NCI-H345 (cell line): ENCODE measurements at places on chromosomes 7 and 10.

GRCh38 chr7:34675749-34676374 is 17.8 kb downstream of the NPSR1 start:
- no peak for DNase-seq

GRCh38 chr7:1554333-1555045 is 1.5 kb downstream of the TMEM184A start:
- no peak for DNase-seq

GRCh38 chr10:18738835-18739234 is 79.6 kb downstream of the ARL5B start:
- DNase-seq: no peak

DNA sequence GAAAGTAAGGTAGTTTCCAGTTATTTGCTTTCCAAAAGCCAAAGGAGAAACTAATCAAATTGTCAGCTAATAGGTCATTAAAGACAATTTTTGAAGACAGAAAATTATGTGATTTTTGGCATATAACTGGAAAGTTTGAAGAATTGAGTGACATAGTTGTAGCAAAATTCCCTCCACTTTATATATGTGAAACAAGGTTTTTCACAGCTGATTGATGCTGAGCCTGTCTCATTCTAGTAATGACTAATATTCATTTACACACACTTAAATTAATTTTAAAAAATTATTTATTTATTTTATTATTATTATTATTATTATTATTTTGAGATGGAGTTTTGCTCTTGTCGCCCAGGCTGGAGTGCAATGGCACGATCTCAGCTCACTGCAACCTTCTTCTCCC is 16.3 kb upstream of the SIRT1 start:
- no peak for DNase-seq

DNA sequence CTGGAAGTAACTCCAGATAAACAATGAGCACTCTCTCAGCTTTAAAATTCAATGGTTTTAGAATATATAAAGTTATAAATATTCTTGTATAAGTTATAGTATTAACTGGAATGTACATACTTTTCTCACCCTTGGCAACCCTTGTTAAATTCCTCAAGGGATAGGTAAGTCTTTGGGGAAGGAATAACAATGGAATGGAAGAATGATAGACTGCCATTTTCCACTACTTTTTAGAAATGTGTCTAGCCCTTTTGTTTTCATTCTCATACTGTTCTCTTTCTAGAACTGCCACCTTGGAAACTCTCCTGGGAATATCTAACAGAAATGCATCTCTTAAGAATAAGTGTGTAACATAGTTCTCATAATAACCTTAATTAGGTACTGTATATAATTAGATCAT is 8.3 kb downstream of the KIF5B start:
- DNase-seq: no peak

DNA sequence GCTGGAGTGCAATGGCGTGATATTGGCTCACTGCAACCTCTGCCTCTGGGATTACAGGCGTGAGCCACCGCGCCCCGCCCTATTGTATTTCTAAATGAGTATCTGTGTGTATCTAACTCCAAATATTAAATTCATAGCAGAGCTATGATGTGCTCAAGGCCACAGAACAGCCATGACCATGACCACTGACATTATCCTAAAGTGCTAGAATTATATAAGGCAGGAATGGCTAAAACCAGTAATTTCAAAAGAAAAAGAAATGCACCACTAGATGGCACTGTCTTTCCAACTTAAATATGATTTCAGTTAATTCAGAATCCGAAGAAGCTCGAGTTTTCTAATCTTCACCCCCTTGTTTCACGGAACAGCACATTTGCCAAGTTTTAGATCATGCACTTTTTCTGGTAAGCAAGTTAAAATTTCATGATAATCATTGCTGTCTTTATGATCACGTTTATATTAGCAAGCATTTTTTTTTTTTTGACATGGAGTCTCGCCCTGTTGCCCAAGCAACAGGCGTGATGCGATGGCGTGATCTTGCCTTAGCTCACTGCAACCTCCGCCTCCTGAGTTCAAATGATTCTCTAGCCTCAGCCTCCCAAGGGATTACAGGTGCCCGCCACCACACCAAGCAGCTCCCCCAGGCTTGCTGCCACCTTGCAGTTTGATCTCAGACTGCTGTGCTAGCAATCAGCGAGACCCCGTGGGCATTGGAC is 65.3 kb downstream of the OR13A1 start:
- DNase-seq: peak; percentile 74

GRCh38 chr10:28897617-28898464 is 220.5 kb downstream of the BAMBI start:
- DNase-seq: no peak

GRCh38 chr10:88253-88652 is 39.2 kb upstream of the TUBB8 start:
- no peak for DNase-seq

GRCh38 chr7:77548206-77548605 is 11.1 kb downstream of the PTPN12 start:
- no peak for DNase-seq

- DNase-seq: no peak
These were observed 29.1 kb downstream of the ACTA2 start for GRCh38 chr10:88923520-88923919.

- no peak for DNase-seq
These were observed 106.1 kb downstream of the TNS3 start for GRCh38 chr7:47475880-47476227.

DNA sequence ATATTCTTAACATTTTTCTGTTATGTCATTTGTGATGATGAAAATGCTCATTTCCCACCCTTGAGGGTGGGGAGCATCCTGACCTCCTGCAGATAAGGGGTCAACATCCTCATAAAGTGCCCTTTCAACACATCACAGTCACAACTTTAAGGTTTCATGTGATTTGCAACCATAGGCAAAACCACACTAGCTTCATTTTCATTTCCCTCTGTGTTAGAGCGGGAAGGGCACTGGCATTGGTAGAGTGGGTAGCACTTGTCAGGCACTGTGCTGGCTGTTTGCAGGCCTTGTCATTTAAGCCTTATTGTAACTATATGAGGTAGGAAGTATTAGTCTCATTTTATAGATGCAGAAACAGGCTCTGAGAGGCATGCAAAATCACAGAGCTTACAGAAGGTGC is 39.8 kb downstream of the PSMC2 start:
- no peak for DNase-seq

DNA sequence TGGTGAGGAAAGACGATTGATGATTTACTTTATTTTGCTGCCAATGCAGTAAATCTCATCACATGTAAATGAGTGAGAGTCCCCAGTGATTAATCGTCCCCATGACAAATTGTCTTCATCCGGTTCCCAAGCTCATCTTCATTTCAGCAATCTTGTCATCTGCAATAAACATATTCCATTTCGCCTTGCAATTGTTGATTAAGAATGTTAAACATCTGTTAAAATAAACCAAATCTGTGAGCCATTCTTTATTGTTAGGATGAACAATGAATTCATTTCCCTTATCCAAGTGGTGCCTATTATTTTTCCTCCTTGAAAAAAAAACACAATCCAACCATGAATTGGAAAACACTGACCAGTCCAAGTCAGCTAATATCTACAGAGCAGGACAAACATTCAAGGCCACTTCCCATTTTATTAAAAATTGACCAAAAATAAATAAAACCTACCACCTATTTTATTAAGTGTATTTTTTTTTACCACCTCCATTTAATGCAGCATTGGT is 36.5 kb downstream of the NPS start:
- DNase-seq: no peak

GRCh38 chr10:17609523-17610079 is 7.6 kb downstream of the HACD1 start:
- no peak for DNase-seq

GRCh38 chr7:104820836-104821535 is 193.0 kb upstream of the KMT2E start:
- DNase-seq: no peak

DNA sequence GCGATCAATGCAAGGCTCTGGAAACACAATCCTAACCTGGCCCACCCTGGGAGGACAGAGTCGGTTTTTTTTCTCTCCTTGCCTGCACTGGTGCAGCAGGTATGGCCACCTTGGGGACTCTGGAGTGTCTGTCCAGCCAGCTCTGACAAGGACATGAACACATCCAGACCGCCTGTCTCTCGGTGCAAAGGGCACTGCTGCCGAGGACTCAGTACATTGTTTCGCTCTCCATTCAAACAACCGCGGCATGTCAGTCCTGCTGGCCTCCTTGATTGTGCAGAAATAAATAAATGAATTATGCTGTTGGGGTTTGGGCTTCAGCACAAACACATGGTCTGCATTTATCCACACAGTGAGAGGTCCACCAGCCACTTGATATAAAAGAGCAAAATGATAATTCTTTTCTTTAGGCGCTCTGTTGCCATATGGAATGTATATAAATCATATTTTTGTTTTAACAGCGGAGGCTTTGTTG is 565.2 kb downstream of the KCNMA1 start:
- DNase-seq: no peak

- DNase-seq: no peak
These were observed 25.4 kb upstream of the CRHR2 start for GRCh38 chr7:30707391-30708357.

GRCh38 chr7:42070068-42070467 is 166.9 kb downstream of the GLI3 start:
- no peak for DNase-seq

DNA sequence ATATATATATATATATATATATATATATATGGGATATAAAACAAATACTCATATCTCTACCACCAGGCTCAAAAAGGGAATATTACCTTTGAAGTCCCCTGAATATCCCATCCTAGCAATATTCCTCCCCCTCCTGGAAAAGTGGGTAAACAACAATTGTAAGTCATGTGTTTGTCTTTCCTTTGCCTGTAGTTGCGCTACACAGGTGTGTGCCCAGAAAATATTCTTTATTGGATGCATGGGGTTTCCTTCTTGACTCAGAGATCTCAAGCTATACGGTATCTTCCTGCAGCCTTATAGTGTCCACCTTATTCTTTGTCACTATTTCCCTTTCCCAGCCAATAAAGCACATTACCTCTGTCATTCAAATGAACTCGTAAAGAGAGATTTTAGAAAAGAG is 54.2 kb downstream of the MET start:
- DNase-seq: no peak

DNA sequence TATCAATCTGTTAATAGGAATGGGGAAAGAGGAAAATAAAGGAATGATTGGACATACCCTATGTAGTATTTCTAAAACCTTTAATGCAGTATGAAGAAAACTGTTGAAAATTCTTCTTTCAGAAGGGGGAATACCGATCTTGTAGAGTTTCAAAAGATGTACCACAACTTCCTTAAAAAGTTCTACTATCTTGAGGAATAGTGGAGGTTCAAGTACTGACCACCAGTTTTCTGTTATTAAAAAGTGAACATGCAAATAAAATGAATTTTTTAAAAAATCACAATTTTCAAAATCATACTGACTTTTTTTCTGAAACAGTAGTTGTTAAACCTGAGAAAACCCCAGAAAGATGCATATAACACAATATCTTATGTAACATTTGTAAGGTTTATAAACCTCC is 86.5 kb downstream of the HERC4 start:
- no peak for DNase-seq

- DNase-seq: no peak
These were observed 335.3 kb downstream of the PLXNA4 start for GRCh38 chr7:132240821-132241422.

GRCh38 chr10:28949005-28950004 is 272.0 kb downstream of the BAMBI start:
- no peak for DNase-seq

GRCh38 chr10:128579901-128580300 is 453.7 kb upstream of the MKI67 start:
- no peak for DNase-seq

DNA sequence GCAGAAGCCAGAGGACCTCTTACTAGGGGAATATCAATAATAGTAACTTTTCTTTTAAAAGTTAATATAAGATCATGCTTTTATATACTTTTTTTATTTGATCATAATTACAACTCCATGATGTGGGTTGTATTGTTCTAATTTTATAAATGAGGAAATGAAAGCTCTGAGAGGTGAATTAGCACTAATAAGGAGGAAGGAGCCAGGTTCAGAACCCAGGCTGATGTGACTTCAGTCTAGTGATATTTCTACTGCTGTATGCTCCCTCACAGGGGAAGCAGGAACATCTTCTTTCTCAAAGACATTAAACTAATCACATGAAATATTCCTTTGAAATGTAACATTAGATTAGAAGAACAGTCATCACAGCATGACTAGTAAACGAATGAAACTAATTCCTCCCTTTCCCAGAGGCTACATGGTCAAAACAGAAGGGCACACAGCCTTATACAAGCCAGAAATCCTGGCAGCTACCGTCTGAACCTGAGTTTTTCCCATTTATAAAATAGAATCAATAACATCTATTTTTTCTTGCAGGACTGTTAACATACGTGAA is 81.4 kb upstream of the GJD4 start:
- no peak for DNase-seq

DNA sequence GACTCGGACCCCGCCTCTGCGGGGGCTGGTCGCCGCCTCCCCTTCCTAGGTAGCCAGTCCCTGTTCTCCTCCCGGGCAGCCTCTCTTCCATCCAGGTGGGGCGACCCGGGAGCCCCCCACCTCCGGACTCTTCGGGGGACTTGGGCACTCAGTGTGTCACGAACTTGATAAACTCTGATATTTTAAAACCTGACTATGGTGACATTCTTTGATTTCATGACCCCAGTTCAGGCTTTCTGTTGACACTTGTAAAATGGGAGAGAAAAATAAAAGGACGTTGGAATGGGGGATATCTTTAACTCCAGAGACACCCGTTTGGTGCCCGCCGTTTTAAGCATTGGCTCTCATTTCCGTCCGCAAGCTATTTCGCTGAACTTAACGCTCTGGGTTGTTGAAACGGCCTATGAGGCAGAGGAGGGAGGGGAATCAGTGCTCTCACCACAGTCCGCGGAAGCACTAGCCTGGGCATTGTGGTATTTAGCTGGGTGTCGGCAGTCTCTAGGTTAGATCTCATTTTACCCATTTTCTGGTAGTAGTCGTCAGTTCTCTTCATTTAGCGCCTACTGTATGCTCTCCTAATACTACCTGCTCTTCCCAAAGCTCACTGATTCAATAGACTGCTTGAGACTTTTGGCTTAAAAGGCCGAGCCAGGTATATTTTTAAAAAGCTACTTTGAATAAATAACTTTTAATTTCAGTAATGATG is 738 bp downstream of the VPS26A start:
- DNase-seq: peak; percentile 21

- DNase-seq: peak; percentile 1
These were observed 298.6 kb downstream of the REEP3 start for GRCh38 chr10:63819753-63820329.

DNA sequence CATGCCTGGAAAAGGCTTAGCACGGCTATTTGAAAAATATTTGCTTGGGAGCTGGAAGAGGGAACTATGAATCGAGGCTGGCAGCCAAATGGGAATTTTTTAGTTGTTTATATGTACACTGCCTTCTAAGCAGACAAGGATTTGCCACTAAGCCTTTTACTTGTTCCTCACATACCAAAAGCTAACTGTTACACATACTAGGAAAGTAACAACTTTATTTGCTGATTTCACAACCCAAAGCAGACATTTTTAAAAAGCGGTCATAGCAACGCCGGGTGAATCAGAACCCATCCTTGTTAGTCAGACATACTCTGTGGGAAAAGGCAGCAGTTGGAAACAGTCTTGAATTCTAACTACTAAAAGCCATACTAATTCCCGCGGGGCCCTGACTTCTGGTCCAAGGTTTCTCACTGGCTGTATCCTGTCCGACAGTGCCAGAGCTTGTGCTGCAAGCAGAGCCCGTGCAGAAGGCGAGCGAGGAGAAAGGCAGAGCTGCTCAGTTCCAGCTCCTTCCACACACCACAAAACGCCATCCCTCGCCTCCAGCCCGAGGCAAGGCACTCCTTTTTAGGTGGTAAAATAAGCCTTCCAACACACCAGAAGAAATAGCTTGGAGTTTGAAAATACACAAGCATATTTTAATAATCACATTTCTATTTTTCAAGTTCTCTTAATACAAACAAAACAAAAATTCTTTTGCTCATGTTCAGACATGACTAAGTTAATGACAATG is 89.2 kb downstream of the RNF216 start:
- DNase-seq: no peak
